ENCODE measurements at places on chromosomes 4 and X.

GRCh38 chr4:141580523-141580922, 55.9 kb upstream of the IL15 start:
- no peak for DNase-seq

- DNase-seq: no peak
Measured at GRCh38 chrX:7948483-7948882, 21.3 kb upstream of the PNPLA4 start.

GRCh38 chrX:28127662-28128061, 146.4 kb upstream of the DCAF8L1 start:
- no peak for DNase-seq

DNA sequence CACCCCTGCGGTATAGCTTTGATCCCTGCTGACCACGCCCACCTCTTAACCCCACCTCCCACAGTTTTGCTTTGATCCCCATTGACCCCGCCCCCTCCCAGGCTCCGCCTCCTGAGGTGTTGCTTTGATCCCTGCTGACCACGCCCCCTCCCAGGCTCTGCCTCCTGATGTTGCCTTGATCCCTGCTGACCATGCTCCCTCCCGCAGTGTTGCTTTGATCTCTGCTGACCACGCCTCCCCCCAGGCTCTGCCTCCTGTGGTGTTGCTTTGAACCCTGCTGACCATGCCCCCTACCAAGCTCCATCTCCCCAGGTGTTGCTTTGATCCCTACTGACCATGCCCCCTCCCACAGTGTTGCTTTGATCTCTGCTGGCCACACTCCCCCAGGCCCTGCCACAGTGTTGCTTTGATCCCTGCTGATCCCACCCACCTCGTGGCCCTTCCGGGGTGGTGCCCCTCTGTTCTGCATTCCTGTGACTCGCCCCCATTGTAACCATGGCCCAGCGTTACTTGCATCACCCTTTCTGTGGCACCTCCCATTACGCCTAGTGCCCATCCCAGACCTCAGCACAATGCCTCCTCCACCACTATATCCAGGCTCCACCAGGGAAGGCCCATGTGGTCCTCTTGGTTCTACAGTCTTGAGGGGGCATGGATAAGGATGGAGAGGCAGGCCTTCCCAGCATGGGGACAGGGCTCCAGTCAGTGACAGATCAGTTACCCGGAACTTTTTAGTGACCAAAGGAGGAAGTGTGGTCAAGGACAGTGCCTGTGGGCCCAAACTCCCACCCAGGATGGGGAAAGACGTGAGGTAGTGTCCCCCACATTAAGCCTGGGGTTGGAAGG, 70.8 kb downstream of the ADRA2C start:
- DNase-seq: no peak

DNA sequence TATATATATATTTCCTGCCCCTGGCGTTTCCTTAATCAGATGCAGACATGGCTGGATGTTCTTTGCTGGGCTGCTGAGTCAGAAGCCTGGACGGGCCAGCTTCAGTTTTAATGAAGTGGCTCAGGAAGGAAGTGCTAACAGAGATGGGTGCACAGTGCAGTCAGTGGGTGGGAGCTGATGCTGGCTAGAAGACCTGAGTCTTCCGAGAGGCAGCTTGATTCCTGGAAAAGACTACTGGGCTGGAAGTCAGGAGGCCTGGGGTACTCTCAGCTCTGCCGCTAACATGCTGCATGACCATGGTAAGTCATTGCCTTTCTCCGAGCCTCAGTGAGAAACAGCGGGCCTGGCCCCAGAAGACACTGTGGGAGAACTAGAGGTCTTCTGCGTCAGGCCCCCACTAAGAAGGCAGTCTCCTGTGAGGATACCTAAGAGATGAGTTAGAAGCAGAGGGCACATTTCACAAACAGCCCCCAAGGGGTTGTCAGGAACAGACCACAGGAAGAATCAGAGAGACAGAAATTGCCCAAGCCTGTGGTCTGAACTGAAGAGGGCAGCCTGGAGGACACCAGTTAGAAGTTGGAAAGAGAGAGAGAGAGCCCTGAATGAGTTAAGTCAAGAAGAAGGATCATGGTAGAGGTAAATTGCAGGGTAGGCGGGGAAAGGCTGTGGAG, 8.3 kb upstream of the CD40LG start:
- DNase-seq: no peak

- DNase-seq: no peak
Measured at GRCh38 chrX:115650449-115650848, 89.5 kb downstream of the PLS3 start.

DNA sequence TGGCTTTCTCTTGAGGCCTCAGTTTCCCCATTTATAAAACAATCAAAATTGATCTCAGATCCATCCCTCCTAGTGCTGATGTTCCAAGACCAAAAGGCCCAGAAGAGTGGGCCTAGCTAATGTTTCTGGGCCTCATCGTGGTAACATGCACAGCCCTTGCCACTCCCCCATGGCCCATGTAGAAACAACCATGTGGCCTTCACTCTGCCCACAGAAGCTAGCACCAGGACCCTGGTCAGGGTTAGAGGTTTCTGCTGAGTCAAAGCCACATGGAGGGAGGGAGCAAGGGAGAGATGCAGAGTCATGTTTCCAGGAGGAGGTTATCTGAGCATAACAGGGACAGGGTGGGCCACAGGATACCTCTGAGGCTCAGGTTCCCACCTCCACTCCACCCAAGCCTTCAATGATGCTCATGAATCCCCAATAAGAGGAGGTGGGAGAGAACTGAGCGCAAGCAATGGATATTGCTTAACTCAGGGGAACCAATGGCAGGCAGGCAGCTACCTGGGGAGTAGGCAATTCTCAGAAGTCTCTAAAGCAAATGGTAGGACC, 16.9 kb downstream of the OTUD5 start:
- no peak for DNase-seq

DNA sequence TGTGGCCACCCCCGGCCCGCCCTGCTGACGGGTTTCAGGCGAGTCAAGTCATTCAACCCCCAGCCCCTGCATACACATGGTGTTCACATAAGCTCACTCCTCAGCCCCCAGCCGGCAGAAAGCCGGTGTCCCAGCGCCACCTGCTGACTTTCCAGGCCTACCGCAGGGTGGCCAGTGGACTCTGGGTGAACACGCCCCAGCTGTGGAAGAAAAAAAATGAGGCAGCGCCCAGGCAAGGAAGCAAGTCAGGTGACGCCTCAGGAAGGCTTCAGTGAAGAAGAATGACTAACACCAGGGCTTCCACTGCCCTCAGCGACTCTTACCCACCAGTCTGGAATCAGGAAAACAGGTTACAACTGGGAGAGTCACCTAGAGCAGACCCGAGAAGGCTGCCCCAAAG, 15.8 kb downstream of the BCAP31 start:
- peak; percentile 37 for DNase-seq

- no peak for DNase-seq
Measured at GRCh38 chr4:81040012-81040659, 9.6 kb downstream of the BMP3 start.

GRCh38 chr4:24765376-24765988, 29.9 kb upstream of the SOD3 start:
- DNase-seq: no peak

GRCh38 chr4:139841464-139842195, 176.0 kb downstream of the MGST2 start:
- no peak for DNase-seq

DNA sequence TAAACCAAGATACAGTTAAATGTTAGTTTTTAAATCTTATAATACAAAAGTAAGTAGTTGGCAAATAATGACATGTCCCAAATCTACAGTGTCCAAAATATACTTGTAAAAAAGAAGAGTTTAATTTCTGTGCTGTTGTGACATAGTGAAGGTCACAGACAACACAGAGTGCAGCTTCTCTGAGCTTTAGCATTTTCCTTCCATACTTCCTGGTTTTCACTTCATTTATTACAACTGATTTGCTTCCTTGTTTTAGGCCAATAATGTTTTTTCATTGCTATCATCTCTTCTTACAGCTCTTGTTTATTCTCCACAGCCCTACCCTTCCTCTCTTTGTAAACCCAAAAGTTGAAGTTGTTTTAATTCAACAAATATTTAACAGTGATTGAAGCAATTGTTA, 132.4 kb upstream of the TET2 start:
- DNase-seq: no peak

- DNase-seq: no peak
Measured at GRCh38 chr4:1567808-1568581, 116.1 kb downstream of the FAM53A start.

DNA sequence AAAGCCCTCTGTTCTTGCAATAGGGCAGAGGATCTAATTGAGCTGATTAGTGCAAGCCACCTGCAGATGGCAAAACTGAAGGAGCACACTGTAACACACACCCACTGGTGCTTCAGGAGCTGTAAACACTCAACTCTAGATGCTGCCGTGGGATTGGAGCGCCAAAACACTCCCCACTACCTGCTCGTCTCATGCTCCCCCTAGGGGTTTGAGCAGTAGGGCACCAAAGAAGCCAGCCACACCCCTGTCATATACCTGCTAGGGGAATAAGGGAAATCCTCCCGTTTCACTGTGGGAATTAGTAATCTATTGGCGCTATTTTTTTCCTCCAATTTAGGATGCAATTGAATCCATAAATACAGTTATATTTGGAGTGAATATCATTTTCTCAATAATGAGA, 360.2 kb downstream of the GLUD2 start:
- DNase-seq: no peak

DNA sequence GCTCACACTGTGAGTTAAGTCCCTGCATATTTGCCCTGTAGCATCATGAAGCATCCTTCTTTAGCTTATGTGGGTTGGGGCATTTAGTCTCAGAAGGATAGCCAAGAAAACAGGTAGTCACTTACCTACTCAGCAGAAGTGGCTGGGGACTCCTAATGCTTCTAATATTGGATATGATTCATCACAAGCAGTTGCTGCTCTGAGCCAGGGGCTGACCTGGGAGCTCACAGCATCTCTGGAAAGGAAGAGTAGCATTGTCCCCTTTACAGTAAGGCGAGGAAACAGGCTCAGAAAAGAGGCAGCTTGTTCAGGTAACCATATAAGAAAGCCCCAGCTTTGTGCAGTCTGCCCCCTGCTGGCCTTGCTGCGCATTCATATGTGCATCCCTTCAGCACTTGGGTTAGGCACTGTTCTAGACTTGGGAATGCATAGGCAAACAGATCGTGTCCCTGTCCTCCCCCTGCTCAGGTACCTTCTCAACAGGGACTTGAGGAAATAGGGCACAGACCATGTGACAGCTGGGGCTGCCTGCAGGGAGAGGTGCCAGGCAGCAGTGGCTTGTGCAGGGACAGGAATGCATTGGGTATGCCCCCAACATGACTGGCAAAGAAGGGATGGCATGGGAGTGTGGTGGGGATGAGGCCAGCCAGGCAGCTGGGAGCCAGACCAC, 35.7 kb upstream of the TBC1D14 start:
- DNase-seq: peak; percentile 84

GRCh38 chr4:118911238-118911703, 22.6 kb downstream of the SYNPO2 start:
- DNase-seq: no peak

GRCh38 chr4:121379276-121379675, 1.5 kb downstream of the QRFPR start:
- no peak for DNase-seq

DNA sequence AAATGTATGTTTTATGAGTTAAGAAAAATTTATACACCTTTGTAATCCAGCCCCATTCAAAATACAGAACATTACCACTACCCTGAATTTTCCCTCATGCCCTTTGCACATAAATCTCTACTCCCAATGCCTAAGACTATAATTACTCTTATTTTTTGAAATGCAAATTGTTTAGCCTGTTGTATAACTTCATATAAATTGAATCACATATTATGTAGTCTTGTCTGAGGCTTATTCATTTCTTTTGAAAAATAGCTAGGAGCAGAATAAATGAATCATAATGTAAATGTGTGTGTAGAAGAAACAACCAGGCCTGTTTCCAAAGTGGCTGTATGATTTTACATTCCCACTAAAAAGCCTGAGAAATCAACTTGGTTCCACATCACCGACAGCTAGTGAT, 319.8 kb downstream of the DCAF12L2 start:
- no peak for DNase-seq

- no peak for DNase-seq
Measured at GRCh38 chrX:108271397-108271787, 166.8 kb downstream of the COL4A6 start.

GRCh38 chr4:7771541-7772507, 167.8 kb downstream of the AFAP1 start:
- no peak for DNase-seq

GRCh38 chr4:189204616-189205015, 736.1 kb upstream of the FRG1 start:
- DNase-seq: no peak

- no peak for DNase-seq
Measured at GRCh38 chrX:52166840-52167239, 17.8 kb upstream of the MAGED4 start.

DNA sequence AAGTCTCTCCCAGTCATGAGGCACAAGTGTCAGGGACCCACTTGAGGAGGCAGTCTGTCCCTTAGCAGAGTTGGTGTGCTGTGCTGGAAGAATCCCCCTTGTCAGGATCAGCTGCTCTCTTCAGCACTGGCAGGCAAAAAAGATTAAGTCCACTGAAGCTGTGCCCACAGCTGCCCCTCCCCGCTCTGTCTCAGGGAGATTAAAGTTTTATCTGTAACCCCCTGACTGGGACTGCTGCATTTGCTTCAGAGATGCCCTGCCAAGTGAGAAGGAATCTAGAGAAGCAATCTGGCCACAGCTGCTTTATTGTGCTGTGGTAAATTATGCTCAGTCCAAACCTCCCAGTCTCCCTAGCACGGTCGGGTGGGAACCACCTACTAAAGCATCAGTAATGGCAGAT, 37.4 kb upstream of the HEPH start:
- DNase-seq: no peak

DNA sequence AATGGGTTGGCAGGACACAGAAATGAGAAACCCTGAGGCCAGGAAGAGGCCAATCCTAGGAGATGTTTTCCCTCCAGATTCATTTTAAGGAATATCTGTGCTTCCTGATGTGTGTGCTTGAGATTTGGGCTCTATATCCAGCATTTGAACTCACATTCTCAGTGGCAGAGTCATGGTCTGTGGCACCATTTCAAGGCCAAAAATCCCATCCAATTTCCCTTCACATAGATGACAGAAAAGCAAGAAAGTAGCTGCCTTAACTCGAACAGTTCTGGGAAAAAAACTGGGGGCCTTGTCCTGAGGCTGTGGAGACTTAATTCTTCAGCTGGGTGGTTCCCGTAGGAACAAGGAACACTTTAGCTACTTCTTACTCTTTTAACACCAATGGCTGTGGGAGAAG, 27.4 kb downstream of the TAF7L start:
- DNase-seq: no peak

- no peak for DNase-seq
Measured at GRCh38 chr4:144687466-144687865, 41.5 kb downstream of the HHIP start.
